Suprapubic skin (tissue), 4 donors: ENCODE measurements at places on chromosomes 2 and 18. TPM values are rescaled to one million over a fixed set of nuclear protein-coding genes. Genes with fewer than 3 reads are reported as not detected.

Gene GPR75
- 4.5 TPM for total RNA-seq

DNA sequence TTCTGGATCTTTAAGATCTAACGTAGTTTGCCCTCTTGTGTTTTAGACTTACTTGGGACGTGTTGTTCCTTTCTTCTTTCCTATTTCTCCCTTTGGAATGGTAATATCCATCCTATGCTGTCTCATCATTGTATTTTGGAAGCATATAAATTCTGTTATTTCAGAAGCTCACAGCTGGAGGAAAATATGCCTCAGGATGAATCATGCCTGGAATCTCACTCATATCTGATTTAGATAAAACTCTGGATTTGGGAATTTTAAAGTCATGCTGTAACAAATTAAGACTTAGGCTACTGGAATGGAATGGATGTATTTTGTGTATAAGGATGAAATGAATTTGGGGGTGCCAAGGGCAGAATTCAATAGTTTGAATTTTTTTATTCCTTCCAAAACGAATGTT, 245.2 kb upstream of the GULP1 start:
- no peak for DNase-seq

- DNase-seq, result no peak
Measured at GRCh38 chr2:58762176-58762781, 521.2 kb upstream of the FANCL start.

GRCh38 chr2:170737406-170737805, 22.3 kb downstream of the SP5 start:
- no peak for DNase-seq

GRCh38 chr2:239457586-239458445, 57.0 kb upstream of the HDAC4 start:
- DNase-seq, result peak; percentile 42

- no peak for DNase-seq
Measured at GRCh38 chr2:162678551-162678950, 160.0 kb downstream of the KCNH7 start.

GRCh38 chr2:232925153-232925820, 55.2 kb downstream of the SNORC start:
- DNase-seq, result no peak

DNA sequence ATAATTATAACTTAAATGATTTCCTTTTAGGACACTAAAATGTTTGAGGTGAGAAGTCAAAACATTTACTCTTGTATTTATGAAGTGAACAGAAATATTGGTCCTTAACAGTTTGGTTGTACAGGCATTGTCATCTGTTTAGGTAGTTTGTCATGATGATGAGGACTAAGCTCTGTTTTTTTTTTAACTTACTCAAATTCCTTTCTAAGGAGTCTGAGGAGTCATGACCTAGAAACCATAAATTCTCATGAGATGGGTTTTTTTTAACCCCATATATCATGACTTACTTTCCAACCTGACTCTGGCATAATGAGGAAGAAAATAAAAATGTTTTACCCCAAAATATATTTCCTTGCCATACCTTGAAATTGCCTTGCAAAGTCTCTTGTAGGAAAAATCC, 1176.2 kb downstream of the SUCLG1 start:
- DNase-seq, result no peak

- DNase-seq, result no peak
Measured at GRCh38 chr2:107936433-107937359, 49.6 kb upstream of the SLC5A7 start.
